ENCODE measurements at places on chromosomes 7 and 10.

DNA sequence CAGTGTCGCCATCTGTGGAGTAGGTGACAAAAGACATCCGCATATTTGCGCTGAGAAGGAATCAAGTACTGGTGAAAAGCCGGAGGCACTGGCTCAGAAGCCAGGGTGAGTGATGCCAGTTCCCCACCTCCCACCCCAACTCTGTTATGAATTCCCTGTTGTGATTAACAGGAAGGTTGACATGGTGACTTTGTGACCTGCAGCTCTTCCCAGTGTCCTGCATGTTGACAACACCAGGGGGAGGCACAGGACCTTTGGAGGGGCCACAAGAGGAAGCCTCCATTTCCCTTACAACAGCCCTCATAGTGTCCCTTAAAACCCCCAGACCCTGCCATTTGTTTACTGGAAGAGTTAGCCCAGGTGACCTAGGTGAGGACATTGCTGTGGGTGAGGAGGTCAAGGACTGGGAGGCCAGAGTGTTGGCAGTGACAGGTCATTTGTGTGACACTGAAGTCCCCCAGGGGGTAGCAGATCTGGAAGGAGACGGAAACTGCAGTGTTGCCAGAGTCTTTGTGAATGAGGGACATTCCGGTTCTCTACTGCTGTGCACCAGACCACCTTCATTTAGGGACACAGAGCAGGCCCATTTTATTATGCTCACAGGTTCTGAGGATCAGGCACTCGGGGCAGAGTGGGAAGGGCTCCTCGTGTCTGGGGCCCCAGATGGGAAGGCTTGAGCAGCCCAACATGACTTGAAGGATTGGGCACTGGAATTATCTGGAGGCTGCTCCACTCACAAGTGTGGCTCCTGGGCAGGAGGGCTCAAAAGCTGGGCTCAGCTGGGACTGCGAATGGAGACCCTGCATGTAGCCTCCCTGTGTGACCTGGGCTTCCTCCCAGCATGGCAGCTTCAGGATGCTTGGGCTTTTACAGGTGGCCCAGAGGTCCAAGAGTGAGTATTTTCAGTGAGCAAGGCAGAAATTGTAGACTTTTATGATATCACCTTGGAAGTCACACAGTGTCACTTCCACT lies 13.0 kb upstream of the ANTXRL start:
- no peak for DNase-seq

GRCh38 chr7:35593899-35594298 lies 101.0 kb downstream of the HERPUD2 start:
- no peak for DNase-seq

DNA sequence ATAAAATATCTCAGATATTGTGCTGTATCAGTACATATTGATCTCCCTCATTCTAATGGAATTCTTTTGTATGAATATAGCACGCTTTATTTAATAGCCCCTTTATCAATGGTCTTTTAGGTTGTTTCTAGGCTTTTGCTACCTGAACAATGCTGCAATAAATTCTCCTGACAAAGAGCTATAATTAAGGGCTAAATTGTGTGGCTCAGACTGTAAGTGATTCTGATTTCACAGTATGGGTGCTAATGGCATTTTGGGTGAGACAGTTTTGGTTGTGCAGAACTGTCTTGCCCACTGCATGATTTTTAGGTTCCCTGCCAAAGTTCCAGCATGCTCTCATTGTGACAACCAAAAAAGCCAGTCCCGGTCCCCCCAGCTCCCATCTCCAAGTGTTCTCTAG lies 363.2 kb downstream of the REEP3 start:
- no peak for DNase-seq

DNA sequence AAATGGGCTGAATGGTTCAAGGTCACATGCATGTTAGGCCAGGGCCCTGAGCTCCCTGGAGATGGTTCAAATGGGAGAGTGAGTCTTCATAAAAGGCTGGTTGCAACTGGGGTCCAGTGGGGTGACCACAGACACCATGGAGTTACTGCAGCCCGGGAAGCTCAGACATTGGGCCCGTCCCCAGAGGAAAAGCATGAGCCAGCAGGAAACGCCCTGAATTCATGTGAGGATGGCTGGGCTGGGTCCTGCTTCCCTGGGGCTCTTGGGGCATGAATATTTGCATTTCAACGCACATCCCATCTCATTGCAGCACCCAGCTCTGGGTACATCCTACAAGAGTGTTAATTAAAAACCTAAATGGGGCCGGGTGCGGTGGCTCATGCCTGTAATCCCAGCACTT lies 549.0 kb downstream of the TCERG1L start:
- DNase-seq, result no peak

- no peak for DNase-seq
Measured at GRCh38 chr7:155547161-155547791, 917 bp upstream of the CNPY1 start.

DNA sequence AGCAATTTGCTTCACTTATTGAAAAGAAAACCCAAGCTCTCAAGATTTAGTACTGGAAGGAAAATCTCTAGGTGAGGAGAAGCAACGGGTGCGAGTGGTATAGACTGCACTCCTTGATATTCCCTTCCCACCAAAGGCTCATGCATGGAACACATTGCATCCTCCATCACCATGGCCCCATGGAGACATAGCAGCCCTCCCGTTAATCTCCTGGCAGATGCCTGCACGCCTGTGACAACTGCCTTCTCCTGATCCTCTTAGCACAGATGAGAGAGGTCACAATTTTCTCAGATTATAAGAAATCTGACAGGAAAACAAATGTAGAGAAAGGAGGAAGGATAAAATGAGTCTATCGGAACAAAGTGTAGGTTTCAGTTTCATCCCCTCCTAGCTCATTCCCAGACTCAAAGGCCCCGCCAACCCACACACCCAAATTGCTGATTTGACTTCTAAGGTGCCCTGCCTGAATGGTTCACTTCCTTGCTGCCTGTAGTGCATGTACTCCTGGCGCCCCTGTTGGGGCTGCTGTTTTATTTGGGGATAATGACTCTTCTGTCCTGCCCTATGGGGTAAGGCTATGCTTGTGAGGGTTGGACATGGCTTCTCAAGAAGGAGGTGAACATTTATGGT lies 50.0 kb downstream of the PLXNA4 start:
- no peak for DNase-seq

DNA sequence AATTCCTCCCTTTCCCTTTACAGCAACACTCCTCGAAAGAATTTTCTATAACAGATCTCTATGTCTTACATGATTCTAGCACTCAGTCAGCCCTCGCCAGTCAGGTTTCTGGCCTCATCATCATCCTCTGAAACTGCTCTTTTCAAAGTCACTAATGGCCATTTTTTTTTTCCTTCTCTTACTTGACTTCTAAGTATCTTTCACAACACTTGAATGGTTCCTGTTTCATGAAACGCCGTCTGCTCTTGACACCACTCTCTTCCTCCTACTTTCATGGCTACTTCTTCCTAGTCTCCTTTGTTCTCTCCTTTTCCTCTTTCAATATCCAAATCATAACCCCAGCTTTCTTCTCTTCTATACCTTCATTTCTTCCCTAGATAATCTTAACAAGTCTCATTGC lies 100.5 kb upstream of the NRP1 start:
- DNase-seq, result no peak

- DNase-seq, result no peak
Measured at GRCh38 chr7:51455086-51455485, 138.5 kb upstream of the COBL start.

- no peak for DNase-seq
Measured at GRCh38 chr10:79167537-79167936, 98.8 kb downstream of the ZMIZ1 start.

DNA sequence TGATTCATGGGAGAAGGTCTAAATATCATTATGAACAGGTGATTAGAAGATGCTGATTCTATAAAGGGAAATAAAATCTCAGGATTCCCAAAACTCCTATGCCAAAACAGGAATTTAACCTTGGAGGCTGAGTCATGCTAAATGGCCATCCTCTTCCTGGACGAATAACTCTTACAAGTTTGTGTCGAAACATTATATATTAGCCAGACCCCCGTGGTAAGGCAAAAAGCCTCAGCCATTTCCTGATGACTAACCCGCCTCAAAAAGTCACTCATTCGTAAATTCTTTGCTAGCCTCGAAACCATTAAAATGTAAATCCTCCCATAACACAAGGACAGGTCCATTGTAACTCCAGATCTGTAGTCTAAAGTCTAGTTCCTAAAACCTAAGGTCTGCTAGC lies 32.0 kb downstream of the CUL2 start:
- no peak for DNase-seq

DNA sequence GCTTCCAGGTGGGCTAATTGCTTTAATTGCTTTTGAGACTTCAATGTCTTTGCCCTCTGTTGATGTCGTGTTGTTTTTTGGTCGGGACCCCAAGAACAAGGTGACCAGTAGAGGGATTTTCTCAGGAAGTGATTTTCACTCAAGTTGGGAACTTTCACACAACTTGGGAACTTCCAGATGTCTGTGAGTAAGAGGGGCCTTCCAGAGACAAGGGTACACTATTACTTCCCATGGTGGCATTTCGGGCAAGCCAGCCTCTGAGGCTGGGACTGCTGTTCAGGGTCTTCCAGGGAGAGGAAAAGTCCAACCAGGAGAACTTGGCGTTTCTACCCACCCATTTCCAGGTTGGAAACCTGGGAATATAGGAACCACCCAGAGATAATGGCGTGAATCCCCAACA lies 170.0 kb upstream of the CDCA7L start:
- DNase-seq, result no peak

- DNase-seq, result no peak
Measured at GRCh38 chr7:8773518-8773917, 340.1 kb downstream of the NXPH1 start.

DNA sequence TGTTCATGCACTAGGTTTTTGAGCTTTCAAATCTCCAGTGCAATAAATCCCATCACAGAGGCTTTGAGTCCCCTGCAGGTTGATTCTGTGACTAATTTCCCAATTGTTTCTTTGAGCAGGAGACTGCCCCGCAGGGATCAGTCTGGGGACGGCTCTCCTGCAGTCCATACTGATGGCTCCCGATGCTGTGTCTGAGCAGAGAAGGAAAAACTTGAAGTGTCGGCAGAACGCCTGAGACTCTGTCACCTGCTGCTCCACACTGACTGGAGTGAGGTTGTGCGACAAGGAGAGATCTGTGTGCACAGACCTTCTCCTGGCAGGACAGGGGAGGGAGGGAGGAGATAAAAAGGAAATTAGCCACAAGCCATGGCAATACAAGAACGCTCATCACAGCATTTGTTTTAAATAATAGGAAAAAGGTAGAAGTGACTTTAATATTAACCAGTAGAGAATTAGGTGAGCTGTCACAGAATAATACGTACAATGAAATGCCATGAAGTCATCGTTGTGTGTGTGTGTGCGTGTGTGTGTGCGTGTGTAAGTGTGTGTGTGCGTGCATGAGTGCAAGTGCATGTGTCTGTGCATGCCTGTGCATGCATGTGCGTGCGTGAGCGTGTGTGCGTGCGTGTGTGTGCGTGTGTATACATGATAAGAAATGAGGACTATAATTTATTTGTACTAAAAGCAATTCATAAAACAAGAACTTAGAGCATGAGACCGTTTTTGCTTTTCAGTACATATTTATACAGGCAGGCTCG lies 38.2 kb downstream of the HTR5A start:
- DNase-seq, result no peak

DNA sequence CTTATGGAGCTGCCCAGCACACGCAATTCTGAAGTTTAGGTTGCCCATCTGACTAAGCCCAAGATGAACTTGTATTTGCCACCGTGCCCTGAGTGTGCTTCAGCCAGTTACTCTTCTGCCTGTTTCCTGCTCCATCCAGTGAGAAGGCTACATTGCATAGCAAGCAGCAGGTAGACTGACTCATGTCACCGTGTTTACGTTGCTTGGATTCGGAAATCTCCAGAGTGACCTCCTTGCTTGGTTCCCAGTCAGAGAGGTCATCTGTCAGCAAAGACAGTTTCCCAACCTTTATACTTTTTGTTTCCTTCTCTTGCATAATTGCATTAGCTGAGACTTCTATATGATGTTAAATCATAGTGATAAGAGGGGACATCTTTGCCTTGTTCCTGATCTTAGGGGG lies 30.9 kb downstream of the NACAD start:
- DNase-seq, result no peak

DNA sequence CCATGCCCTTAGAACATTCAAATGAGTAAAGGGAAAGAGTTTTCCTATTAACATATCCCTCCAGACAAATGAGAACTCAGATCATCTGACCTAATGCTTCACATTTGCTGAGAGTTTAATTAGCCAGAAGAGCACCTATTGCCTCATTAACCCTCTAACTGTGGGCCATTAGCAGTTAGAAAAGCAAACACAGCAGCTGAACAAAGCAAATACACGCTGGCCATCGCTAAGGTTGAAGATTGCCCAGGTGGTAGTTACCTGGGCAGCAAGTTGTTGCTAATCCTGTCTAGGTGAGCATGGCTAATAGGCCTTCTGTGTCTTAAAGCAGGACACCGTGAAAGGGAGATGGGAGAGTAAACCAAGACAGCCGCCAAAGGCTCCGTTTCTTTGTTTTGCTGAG lies 49.9 kb upstream of the UCN3 start:
- no peak for DNase-seq

GRCh38 chr7:32948202-32948601 lies 9.0 kb upstream of the FKBP9 start:
- DNase-seq, result no peak

GRCh38 chr7:101442426-101443070 lies 79.9 kb downstream of the COL26A1 start:
- DNase-seq, result no peak

DNA sequence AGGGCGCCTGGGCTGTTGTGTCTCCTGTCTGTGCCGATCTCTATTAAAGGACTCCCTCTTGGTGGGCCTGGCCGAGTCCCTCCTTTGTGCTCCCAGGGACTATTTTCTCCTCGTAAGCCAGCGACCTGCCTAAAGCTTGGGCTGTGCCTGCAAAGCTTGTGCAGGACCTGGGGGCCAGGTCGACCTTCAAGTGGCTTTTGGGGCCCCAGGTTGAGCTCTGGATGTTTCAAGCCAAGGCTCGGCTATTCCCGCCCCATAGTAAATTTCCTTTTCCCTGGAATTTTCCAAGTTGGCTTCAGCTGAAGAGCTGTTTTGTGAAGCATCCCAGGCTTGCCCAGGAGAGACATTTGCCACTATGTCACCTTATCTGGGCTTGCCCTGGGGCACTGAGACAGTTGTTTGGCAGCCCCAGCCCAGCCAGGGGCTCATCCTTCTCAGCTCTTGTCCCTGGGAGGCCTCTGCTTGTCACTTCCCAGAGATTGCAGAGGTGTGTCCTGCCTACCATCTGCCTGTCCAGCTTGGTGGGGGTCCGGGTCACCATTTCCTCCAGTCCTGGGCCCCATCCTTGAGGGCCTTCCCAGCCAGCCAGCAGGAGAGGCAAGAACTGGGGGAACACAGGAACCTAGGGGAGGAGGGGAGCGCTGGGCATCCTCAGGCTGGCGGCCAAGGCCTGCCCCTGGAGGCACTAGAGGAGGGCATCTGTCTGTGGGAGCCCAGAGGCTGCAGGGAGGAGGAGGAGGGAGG lies 20.2 kb downstream of the ZMIZ2 start:
- no peak for DNase-seq

- no peak for DNase-seq
Measured at GRCh38 chr7:157568770-157569584, 232.2 kb downstream of the DNAJB6 start.

GRCh38 chr10:121662945-121663917 lies 65.0 kb upstream of the FGFR2 start:
- DNase-seq, result no peak

GRCh38 chr7:140478246-140479061 lies 851 bp downstream of the MKRN1 start:
- DNase-seq, result no peak
